ENCODE measurements at places on chromosomes 4 and X.

DNA sequence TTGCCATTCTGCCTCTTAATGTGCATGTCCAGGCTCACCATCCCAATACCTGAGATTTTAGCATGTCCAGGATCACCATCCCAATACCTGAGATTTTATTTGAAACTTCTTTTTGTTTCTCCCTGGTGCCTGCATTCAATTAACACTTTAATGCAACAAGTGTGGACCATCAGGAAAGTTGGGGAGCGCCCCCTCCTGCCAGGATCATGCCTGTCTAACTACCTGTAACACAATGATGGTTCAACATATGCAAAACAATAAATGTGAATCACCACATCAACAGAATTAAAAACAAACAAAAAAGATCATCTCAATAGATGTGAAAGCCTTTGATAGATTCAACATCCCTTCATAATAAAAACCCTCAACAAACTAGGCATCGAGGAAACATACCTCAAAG is 1359.5 kb upstream of the DIAPH2 start:
- DNase-seq: no peak

GRCh38 chrX:129193357-129193756 is 329.9 kb downstream of the SMARCA1 start:
- no peak for DNase-seq

DNA sequence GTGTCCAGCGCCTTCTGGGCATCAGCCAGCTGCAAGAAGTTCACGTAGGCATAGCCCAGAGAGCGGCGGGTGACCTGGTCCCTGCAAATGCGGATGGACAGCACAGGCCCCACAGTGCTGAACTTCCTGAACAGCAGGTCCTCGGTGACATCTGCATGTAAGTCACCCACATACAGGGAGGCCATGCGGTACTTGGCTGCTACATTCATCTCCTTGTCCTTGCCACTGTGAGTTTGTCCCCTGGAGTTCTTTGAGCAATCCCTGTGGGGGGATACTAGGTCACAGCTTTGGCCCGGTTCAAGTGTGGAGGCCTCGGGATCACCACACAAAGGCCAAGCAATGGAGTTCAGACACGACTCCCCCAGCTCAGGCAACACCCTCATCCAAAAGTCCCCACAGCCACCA is 776 bp downstream of the PABPC4L start:
- DNase-seq: no peak

GRCh38 chr4:3243136-3243780 is 5.7 kb upstream of the MSANTD1 start:
- DNase-seq: no peak

DNA sequence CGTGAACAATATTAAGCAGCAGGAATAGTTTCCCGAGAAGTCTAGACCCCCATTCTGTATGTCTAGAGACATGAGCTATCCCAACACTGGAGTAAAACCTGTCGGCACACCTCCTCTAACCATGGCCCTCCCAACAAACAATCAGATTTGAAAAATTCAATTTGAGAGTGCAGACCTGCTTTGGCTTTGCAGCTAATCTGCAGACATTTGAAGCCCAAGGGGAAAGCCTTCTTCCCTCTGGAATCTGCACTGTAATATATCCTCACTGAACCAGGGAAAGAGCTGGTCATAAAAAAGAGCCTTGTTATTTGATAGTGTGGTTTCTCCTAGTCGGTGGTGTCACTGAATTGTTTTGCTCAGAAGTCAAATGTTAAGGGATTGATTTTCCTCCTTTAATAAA is 44.6 kb upstream of the KLHL34 start:
- DNase-seq: no peak

DNA sequence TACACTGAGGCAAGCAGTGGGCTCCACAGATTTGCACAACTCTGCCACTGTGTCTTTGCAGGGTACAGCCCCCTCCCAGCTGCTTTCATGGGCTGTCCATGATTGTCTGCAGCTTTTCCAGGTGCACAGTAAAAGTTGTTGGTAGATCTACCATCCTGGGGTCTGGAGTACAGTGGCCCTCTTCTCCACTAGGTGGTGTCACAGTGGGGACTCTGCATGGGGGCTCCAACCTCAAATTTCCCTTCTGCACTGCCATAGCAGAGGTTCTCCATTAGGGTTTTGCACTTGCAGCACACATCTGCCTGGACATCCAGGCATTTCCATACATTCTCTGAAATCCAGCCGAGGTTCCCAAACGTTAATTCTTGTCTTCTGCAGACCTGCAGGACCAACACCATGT is 1002.3 kb downstream of the FAM133A start:
- no peak for DNase-seq

DNA sequence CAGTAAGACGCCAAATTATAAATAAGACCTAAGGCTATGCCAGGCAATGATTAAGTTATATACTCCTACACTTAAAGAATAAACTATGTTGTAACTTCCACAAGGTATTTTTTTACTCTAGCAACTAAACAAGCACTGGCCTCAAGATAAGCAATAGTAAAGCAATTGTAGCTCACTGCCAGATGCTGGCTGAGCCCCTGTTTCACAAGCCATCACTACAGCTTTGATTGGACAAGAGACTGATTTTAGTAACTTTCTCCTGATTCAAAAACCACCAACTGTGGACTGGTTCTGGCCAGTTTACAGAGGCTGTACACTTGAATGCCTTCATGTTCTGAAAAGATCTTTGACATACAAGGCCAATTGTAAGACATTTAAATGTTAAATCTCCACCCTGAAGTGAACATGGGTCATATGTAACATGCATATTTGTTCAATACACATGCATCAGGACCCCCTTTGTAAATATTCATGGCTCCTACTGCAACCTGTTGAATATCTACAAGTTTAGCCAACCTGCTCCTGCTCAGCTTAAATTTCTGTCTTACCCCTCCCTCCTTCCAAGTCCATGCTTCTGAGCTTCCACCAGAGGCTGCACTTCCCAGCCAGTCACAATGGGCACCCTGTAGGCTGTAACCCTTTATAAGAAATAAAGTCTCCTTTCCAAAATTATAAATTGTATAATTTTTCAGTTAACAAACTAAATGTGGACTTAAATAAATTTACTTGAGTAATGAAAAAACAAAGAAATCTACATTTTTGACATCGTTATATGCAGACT is 423.6 kb downstream of the ANKRD50 start:
- DNase-seq: no peak

DNA sequence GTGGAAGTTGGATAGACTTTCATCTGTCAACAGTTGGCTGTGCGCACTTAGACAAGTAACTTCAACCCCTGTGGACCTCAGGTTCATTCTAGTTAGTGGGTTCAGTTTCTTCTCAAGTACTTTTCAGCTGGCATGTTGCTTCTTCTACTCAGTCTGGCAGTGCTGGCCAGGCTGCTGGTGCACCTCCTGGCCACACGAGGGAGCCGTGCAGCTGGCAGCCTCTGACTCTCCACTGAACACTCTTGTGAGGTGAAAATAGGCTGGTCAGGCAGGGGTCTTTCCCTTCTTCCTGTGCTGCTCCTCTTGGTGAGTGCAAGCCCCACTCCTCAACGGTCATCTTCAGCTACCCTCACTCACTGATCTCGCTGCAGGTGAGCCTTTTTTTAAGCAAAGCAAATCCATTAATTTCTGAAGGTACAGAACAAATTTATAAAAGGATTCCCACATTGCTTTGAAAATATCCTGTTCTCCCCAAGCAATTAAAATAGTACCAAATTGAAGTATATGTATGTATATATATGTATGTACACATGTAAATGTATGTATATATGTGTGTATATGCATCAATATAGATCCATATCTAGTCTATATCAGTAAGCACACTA is 30.6 kb downstream of the LONRF3 start:
- peak; percentile 21 for DNase-seq

DNA sequence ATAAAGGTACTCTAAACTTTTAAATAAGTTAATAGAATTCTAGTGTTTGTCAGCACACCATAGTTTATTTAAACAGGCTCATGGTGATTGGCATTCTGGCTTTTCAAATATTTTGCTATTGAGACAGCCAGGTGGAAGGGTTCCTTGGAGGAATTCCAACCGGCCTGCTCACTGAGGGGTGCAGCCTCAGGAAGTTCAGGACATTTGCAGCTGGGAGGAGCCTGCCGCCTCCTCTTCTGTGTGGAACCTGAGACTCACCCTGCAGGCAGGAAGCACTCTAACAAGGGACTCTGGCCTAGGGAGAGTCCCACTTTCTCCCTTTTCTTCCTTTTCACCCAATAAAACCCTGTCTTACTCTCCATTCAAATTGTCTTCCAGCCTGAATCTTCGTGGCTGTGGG is 1328.0 kb downstream of the FSTL5 start:
- DNase-seq: no peak

DNA sequence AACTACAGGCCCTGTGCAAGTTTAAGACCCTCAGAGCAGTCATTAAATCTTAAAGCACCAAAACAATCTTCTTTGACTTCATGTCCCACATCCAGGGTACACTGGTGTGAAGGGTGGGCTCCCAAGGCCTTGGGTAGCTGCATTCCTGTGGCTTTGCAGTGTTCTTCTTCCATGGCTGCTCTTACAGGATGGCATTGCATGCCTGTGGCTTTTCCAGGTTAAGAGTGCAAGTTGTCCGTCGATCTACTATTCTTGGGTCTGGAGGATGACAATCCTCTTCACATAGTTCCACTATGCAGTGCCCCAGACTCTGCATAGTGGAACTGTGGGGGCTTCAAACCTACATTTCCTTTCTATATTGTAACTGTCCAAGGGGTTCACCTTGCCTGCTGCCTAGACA is 494.5 kb downstream of the CFAP47 start:
- DNase-seq: no peak

DNA sequence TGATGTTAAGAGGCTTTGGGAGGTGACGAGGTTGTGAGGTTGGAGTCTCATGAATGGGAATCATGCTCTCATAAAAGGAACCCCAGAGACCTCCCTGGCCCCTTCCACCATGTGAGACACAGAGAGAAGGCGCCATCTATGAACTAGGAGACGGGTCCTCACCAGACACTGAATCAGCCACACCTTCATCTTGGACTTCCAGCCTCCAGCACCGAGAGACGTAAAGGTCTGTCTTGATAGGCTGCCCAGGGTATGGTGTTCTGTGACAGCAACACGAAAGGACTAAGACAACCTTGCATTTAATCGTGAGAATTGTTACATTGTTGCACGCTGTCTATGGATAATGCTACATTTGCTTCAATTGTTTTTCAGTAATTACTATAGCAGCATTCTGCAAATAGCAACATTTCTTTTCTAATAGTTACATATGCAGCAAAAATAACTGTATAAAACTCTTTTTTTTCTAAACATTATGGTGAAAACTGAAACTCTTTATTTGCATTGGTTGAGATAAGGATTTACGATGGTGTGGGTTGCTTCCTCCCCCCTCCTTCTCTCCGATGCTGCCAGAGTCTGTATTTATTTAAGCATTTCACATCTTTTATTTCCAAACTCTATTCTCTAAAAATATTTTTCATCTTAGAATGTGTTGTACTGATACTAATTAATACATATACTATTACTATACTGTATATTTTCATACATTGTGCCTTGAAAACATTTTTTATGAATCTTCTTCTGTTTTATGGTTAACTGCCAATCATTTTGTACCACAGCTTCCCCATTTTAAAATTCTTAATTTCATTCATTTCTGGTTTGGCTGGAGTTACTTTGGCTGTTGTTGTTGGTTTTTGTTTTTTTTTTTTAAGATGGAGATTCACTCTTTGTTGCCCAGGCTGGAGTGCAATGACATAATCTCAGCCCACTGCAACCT is 26.4 kb upstream of the AKAP17A start:
- no peak for DNase-seq

DNA sequence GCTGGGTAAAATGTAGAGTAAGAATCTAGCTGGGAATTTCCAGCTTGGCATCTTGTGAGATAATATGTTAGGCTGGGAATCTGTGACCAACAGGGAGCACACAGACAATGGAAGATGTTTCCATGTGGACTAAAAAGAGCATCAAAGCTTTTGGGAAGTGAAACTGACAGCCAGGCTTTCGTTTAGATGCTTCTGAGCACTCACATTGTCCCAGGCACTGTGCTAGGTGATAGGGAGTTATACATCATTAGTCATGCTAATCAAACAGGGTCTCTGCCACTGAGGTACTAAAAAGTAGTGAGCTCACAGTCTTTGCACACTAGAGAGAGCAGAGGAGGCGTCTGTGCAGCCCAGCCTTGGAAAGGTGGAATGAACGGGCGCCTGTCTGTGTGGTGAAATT is 101.9 kb upstream of the SCOC start:
- DNase-seq: no peak

- DNase-seq: no peak
These were observed 797.1 kb upstream of the GALNTL6 start for GRCh38 chr4:171016145-171016544.

DNA sequence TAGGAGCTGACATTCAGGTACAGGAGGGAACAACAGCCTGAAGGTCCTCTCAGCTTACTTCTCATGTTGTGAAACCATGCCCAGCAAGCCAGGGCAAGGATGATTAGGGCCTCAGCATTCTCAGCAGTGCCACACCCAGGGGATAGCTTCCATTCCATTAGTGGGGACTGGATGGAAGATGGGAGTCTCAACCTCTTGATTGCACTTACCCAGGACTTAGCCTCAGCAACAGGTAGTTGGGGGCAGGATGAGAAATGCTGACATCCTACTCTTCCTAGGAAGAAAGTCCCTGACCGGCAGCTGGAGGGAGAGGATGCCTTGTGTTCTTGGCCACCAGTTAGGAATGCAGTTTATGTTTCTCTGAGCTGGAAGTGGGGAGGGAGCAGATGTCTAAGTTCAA is 8.8 kb upstream of the BEX3 start:
- no peak for DNase-seq

- DNase-seq: no peak
These were observed 28.1 kb downstream of the SMIM43 start for GRCh38 chr4:121736735-121737351.

DNA sequence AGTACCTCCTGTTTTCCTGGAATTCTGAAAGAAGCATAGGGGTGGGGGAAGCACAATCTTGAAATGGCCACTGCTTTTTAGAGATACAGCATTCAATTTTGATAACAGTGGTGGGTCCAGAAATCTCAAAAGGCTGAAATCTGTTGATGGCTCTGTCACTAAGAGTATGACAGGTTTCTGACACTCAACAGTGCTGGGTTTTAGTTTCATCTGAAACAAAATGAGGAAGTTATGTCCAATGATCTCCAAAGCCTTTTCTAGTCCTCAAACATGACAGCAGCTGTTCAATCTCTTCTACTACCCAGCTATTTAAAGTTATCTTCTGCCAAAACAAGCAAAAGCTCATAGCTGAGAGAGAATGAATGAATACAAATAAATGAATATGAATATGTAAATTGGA is 110.5 kb downstream of the IL1RAPL1 start:
- no peak for DNase-seq

- no peak for DNase-seq
These were observed 150.3 kb downstream of the GPAT3 start for GRCh38 chr4:83686166-83686565.

All from central memory CD4-positive, alpha-beta T cell (primary cell).